ENCODE measurements at places on chromosomes 7 and 10.

- no peak for DNase-seq
These were observed 50.2 kb upstream of the ZMIZ1 start for GRCh38 chr10:79018521-79019011.

DNA sequence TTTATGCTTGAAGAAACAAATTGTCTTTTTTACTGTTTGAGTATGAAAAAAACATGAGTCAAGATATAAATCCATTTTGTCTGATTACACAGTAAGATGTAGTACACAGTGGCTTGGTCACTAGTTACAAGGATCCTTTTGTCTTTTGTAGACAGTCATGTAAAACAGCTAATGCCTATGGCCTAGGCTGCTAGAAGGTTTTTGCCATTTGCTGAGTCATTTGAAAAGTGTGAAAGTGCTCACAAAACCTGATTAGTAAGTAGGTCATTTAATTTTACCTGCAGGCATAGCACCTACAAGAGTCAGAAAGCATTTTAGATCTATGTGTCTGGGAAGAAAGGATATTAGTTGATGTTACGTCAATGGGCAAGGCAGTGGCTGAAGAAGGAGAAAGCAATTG lies 819.4 kb downstream of the MAGI2 start:
- no peak for DNase-seq

GRCh38 chr10:14859043-14859442 lies 19.6 kb upstream of the SUV39H2 start:
- no peak for DNase-seq

- peak; percentile 68 for DNase-seq
These were observed 10.2 kb upstream of the ZFYVE27 start for GRCh38 chr10:97726636-97727178.

- no peak for DNase-seq
These were observed 165.7 kb downstream of the PARD3 start for GRCh38 chr10:34649385-34649784.

DNA sequence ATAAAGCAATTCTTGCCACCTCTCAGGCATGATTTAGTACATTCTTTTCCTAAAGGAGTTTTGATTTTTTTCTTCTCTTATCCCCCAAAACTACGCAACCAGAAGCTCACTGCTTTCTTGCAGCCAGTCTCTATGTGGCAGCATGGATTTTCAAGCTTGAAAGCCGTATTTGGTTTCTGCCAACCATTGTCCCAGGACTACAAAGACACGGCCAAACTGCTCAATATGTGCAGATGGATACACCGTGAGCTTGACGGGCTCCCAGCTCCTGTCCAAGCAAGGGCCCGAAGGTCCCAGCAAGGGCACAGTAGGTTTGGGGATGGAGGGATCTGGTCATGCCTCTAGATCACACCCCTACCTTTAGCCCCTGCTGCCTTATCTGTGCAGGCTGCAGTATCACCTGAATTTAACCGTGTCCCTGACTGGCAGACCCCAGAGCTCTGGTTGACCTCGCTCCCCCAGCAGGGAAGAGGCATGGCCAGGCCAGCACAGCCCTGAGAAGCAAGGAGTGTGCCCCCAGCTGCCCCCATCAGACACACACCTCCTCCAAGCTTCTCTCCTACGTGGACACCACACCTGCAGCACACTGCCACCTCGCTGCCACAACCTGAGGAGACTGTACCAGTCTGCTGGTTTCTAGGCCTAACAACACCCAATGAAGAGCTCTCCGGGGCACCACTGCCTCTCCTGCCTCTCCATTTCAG lies 86.8 kb downstream of the COBL start:
- no peak for DNase-seq

- no peak for DNase-seq
These were observed 5.6 kb upstream of the IFIT2 start for GRCh38 chr10:89296220-89296648.

DNA sequence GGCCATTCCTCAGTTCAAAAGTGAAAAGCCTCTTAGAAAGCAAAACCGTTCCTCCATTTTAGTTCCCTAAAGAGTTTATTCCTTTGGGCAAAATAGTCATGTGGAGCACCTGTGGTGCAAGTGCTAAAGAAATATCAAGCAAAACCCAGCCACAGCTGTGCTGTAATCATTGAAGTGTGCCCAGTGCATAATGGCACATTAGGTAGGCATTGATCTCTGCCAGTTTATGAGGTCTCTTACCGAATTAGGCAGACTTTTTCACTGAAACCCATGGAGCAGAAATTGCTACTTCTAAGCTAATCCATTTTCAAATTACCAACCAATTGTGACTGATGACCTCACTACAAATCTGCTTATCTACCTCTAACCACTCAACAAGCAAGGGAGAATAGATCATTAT lies 97.2 kb upstream of the SEMA3A start:
- no peak for DNase-seq

DNA sequence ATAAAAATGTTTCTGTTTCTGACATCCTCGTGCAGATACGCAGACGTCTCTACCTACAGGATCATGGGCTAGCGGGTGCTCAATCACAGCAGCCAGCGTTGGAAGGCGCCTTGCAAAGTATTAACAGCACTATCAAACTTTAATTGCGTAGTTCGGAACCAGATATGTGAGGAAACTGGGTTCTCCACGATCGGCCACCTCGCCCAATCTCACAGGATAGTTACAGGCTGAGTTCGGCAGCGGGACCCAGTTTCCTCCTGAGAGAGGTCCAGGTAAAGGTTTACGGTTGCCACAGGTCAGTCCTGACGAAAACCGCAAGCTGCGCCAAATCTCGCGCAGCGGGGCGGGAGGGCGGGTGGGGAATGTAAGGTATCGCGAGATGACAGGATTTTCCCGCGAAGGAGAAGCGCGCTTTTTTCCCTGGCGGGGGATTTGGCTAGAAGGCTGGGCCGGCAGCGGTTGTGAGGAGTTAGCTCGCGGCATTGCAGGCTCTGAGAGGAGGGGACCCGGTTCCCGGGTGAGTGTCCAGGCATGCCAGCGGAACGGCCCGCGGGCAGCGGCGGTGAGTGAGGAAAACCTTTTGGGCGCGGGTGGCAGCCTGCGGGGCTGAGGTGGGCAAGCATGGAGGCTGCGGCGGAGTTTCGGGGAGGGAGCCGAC lies at the start of gene HELLS:
HELLS (plus strand) TSS at position 398 of the 658 bp plus-strand sequence; CDS start at position 532, 134 bp downstream.
- DNase-seq, result peak; percentile 89

- DNase-seq, result no peak
These were observed 217.8 kb downstream of the TFEC start for GRCh38 chr7:115812794-115813193.

GRCh38 chr7:150824379-150825177 lies 24.0 kb downstream of the TMEM176A start:
- DNase-seq, result no peak

DNA sequence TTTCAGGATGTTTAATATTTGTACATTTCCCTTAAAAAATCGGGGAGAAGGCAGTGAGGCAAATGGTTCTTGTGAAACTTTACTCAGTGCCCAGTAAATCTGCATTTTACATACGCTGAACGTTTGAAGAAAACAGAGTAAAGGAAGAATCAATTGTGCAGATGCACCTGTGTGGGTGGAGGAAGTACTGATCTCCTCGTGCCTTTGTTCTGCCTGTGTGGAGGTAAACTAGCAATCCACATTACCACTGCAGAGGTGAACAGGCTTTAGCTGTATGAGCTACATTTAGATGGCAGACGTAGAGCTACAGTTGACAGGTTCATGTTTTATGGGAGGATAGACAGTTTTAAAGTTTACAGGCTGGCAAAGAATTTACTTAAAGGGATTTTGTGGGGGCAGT lies 62.7 kb upstream of the VIPR2 start:
- DNase-seq, result no peak

DNA sequence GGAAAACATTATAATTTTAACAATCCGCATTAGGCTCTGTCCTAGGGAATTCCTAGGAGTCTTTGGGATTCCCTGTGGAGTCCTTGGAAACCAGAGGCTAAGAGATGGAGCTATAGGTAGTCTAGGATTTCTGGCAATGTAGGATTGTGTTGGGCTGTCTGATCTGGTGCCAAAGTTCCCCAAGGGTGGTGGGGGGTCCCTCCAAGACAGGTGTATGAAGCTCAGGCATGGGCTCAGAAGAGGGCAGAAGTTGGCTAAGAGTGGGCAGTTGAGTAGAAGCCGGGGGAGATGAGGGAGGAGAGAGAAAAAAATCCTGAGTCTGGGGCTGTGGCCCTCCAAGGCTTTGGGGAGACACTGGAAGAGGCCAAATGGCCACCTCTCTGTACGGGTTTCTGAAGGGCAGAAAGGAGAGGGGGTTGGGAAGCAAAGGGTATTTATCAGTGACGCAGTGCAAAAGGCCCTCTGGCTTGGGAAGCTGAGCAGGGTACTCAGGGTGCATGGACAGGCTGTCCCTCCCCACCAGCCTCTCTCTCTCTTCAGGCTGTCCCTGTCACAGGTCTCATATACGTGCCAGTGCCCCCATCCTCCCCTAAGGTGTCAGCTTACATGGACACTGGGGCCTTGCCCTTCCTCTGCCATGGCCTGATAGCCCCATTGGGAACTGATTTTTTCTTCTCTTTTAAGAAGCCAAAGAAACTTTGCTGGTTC lies 929 bp downstream of the HOXA6 start:
- no peak for DNase-seq

DNA sequence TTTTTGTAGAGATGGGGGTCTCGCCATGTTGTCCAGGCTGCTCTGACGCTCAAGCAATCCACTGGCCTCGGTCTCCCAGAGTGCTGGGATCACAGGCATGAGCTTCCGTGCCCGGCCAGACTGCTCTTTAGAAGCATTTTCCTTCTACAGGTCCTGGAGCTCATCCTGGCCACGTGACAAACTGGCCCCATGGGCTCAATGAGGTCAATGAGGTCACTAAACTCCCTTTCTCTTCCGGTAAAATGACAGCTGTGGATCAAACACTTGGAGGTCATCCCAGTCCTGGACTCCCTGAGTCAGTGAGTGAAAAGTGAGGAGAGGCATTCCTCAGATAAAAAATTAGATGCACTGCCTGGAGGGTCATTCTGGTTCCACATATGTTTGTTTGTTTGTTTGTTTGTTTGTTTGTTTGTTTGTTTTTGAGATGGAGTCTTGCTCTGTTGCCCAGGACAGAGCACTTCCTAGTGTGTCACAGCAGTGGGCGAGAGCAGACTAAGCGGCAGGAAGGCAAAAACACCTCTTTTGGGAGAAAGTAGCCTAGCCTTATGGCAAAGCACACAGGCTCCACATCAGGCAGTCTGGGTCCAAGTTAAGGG lies 134.9 kb downstream of the TNS3 start:
- no peak for DNase-seq

DNA sequence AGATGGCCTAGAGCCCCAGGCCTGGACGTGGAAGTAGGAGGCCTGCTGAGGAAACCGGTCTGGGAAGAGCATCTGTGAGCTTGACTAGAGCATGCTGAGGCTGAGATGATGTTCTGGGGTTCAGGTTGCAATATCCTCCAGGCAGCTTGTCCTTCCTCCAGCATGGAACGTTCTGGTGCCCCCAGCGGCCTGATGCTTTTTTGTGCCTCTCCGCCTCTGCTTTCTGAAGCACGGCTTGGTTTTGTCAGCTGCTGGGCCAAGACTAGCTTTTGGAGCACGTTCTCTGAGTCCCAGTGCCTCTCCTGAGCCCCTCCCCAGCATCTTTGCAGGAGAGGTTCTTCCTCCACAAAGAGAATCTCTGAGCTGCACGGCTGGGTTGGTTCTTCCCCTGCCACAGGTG lies 682.0 kb upstream of the FOXK1 start:
- no peak for DNase-seq

- no peak for DNase-seq
These were observed 93.7 kb downstream of the COBL start for GRCh38 chr7:51222916-51223315.

GRCh38 chr7:83427884-83428283 lies 221.1 kb downstream of the SEMA3E start:
- no peak for DNase-seq

DNA sequence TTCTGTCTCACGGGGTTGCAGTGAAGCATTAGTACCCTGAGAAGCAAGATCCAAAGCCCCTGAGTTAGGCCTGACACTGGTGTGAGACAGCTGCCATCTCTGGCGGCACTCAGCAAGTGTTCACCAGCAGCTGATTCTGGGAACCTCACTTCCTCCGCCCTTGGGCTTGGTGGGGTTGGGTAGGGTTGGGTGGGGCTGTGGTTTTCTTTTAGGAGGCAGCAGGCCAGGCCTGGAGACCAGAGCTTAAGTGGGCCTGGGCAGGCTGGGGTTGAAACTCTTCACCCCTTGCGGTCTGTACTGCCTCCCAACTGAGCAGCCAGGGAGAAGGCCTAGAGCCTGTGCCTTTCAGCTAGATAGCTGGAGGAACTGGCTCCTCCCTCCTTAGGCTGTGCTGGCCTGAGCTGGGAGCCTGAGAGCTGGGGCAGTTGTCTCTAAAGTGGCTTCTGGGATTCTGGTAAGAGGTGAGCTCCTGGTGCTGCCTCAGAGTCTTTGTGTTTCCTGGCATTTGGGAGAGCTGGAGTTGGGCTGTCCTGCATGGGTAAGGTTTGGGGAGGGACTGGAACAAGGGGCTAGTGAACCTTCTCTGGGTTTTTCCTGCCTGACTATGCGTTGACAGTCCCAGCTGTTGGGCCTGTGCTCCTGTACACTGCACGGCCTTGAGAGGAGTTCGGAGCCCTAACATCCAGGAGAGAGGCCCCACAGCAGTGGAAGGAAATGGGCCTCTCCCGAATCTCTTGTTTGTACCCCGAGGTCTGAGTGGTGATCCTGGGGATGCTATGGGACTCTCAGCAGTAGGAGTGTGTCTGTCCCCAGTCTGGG lies 5.1 kb downstream of the TSPAN14 start:
- DNase-seq, result peak; percentile 29

All from fibroblast of skin of right biceps (primary cell).